Stimulated activated CD8-positive, alpha-beta memory T cell treated with anti-CD3 and anti-CD28 coated beads, Interleukin-7, amount 100 ng/mL, for 4 hours (primary cell): ENCODE measurements at places on chromosomes 1 and 21.

GRCh38 chr1:59506952-59507351, 210.1 kb downstream of the FGGY start:
- no peak for DNase-seq

DNA sequence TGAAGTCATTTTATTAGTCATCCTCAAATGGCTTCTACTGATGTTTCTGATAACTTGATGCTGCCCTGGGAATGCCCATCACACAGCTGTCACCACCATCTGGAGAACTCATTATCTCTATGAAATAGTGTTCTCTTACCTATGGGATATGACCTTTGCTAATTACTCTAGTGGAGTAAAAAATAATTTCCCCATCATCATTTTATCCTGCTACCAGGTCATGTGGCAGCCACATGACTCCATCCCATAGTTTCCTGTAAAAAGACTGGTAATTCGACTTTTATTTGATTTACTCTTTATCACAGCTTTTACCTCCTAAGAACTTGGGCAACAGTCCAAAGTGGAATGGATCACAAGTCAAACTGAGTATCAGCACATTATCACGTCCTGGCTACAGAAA, 76.1 kb upstream of the USP25 start:
- DNase-seq, result no peak

DNA sequence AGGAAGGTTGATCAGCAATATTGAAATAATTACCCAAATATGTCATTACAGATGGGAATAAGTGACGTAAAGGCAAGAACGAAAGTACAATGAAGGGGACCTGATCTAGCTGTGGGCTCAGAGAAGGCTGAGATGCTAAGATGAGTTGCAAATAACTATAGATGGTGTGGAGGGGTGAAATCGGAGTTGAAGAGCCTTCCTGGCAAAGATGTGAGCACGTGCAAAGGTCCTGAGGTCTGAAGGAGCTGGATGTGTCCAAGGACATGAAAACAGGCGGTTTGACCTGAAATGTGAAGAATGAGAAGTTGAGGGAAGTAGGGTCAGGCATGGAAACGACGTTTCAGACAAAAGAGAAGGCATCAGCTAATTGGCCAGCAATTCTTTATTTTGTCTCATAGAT, 61.6 kb upstream of the SLC45A1 start:
- DNase-seq, result no peak

DNA sequence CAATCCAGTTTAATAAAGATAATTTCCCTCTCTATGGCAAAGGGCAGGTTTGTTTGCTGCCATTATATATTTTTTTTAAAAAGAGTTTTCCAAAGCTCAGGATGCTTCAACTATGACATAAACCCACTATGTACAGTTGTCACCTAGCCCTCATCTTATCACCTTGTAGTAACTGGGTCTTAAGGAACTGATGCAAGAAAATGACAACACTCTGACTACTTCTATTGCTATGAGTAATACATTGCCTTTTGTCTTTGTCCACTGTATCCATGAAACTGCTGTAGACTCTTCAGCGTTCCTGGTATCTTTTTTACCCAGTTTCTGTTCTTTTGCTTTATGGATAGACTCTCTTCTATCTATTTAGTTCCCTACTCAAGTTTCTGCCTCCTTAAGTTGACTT, 586.5 kb downstream of the NEGR1 start:
- DNase-seq, result no peak

DNA sequence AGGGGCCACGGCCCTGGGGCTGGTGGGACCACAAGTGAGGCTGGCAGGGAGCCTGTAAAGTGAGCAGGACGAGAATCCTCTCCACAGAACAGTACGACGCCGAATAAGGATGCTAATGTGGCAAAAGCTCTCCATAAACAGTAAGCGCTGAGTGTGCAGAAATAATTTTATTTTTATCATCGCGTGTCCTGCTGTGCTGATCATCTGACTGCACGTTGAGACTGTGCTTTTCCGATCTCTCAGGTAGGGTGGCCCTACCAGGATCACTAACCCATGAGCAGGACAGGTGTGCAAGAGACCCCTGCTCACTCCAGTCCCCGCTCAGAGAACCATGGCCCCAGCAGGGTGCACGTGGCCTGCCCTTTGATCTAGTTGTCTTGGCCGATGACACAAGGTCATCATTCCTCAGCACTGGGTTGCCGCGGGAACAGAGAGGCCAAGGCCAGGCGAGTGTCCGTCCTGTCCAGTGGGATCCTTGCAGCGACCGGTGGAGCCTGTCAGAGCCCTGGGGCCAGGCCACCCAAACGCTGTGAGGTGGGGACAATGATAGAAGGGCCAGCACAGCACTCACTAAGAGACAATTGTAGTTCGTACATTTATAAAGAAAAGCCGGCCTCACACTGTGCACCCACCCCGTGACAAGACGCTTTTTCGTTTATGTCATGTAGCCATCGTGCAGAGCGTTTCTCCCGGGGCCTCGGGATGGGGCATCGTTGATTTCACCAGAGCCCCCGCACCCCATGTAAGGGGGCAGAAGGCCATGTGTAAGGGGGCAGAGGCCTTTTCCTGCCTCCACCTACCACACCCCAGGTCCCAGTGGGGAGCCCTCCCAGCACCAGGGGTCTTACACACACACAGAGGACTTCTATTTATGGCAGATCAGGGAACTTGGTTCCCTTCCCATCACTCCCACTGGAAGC, 52.7 kb upstream of the ADARB1 start:
- DNase-seq, result no peak

DNA sequence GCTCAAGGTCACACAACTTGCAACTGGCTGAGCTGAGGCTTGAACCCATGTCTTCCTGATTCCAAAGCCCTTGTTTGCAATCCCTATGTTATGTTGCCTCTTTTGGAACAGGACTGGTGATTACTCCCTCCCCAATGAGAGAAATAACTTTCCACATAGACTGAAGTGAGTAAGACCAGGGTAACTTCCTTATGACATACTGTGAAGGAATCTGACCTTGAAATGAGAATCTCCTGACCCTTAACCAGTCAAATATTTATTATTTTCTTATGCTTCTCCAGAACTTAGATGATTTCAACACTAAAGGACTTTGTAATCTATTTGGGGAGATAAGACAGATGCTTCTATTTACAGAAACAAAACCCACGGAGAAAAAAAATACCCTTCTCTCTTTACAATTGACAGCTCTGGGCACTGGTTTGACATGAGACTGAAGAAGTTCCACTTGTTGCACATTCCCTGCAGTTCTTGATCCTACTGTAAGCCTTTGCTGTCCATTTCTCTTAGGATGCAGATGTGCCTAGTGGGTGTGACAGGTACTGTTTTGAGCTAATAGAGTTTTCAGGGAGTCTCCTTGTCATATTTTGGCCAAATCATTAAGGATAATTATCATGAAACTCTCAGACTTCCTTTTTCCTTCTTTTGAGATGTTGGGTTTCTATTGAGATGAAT, 3.9 kb upstream of the RPTN start:
- no peak for DNase-seq

GRCh38 chr1:54475946-54476516, 69.8 kb upstream of the SSBP3 start:
- no peak for DNase-seq

DNA sequence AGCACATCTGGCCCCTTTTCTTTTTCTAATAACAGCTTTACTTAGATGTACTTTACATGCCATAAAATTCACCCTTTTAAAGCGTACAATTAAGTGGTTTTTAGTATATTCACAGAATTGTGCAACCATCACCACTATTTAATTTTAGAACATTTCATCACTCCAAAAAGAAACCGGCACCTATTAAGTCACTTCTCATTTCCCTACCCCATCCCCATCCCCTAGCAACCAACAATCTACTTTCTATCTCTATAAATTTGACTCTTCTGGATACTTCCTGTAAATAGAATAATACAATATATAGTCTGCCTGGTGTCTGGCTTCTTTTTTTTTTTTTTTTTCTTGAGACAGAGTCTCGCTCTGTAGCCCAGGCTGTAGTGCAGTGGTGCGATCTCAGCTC, 59.5 kb upstream of the ENAH start:
- no peak for DNase-seq

DNA sequence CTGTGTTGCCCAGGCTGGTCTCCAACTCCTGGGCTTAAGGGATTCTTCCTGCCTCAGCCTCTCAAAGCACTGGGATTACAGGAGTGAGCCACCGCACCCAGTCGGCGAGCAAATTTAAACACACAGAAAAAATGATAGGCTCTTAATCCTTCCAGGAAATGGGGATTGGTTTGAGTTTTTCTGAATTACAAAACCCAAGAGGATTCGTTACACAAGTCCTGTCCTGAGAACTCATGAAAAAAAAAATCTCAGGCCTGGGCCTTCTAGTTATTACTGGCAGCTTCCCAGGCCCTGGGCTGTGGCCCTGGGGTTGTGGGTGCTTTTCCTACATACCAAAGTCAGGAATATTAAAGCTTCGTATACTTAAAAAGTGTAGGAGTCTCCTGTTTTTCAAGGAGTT, 6.3 kb upstream of the IFNGR2 start:
- DNase-seq, result no peak

DNA sequence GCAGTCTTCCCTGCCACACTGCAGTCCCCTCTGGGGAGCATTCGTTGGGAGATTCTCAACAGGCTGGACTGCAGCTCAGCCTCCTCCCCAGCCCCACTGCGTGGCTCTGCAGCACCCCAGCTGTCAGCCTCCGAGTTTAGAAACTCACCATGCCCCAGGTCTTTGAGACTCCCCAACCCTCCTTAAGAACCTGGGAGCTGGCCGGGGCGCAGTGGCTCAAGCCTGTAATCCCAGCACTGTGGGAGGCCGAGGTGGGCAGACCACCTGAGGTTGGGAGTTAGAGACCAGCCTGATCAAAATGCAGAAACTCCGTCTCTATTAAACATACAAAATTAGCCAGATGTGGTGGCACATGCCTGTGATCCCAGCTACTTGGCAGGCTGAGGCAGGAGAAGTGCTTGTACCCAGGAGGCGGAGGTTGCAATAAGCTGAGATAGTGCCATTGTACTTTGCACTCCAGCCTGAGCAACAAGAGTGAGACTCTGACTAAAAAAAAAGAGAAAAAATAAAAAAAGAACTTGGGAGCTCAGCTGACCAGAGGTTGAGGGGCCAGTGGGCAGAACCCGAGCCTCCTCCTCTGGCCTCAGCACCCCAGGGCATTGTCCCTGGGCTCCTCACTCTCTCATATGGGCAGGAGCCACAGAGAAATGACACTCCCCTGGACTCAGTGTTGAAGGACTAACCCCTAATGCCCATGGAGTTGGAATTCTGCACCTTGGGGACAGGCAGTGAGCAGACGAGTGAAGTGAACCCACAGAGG, 5.6 kb downstream of the OLIG2 start:
- DNase-seq, result no peak

- DNase-seq, result no peak
These were observed 13.5 kb downstream of the FALEC start for GRCh38 chr1:150529017-150529416.

GRCh38 chr1:118246646-118247045, 61.6 kb upstream of the SPAG17 start:
- DNase-seq, result no peak

DNA sequence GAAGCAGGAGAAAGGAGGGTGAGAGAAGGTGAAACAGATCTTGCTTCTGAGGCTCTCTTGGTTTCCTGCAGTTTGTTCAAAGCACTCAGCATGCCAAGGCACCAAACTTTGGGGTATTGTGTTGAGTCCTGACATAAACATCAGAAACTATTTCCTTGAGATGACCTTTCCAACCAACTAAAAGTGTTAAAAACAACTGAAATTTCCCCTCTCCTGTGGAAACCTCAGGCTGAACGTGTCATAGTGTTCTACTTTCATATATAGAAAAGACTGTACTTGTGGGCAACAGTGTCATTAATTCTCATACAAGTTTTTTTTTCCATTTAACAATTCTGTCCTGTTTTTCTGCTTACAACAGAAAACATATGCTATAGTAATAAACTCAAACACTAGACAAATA, 6.3 kb upstream of the LYST start:
- DNase-seq, result no peak

DNA sequence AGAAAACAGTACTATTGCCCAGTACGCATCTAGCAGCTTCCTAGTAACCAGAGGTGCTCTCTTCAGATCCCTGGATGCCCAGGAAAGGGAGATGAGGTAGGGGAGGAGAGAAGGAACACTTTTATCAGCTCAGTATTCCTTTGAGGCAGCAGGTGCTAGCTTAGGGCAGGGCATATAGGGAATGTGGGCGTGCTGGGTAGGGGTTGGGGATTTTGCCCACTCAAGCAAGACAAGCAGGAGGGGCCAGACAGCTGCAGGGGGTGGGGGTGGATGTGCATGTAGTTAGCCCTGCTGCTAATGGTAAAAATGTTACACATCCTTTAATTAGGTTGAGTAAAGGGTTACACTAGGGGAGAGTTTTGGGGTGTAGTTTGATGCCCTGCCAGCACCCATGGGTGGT, 18.1 kb upstream of the AVPR1B start:
- DNase-seq, result no peak

GRCh38 chr1:227744668-227745067, 9.4 kb downstream of the SNAP47 start:
- DNase-seq, result no peak

GRCh38 chr1:214700437-214700836, 97.4 kb downstream of the CENPF start:
- no peak for DNase-seq

DNA sequence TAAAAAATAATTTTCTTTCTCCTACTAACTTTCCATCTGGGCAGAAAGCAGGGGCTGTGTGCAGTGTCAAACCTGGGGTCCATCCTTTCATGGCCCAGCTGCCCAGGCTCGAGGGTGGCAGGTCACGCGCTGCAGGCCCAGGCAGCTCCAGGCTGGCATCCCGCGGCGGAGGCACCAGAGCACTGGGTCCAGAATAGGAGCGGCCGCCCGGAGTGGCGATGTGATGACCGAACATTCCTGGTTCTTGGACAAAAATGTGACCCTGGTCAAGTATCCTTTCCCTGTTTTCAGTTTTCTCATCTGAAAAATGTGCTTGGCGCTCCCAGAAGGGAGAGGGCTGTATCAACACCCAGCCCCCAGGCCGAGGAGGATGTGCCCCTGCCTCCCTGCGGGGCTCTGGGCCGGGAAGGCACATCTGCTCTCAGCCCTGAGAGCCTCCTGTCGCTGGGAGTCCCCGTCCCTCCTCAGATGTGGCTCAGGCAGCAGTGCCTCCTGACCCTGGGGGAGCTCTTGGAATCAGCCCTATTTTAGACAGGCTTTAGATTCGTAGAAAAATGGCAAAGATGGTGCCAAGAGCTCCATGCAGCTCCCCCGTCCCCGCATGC, 29.3 kb downstream of the SLX9 start:
- DNase-seq, result no peak

DNA sequence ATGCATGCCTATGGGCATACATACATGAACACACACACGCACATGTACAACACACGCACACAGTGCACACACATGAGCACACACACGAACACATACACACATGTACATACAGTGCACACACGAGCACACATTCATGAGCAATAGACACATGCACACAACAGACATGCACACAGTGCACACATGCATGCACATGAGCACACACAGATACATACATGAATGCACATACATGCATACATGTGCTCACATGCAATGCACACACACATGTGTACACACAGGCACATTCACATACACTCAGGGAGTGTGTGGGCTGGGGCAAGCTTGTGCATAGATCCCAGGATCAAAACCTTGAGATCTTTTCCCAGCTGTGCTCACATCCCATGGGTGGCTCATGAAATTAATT, 18.9 kb downstream of the CRYAA start:
- no peak for DNase-seq
